GM12891 (cell line): ENCODE measurements at places on chromosomes 3 and 15.

GRCh38 chr3:38366082-38366481, 19.5 kb downstream of the XYLB start:
- DNase-seq: no peak

DNA sequence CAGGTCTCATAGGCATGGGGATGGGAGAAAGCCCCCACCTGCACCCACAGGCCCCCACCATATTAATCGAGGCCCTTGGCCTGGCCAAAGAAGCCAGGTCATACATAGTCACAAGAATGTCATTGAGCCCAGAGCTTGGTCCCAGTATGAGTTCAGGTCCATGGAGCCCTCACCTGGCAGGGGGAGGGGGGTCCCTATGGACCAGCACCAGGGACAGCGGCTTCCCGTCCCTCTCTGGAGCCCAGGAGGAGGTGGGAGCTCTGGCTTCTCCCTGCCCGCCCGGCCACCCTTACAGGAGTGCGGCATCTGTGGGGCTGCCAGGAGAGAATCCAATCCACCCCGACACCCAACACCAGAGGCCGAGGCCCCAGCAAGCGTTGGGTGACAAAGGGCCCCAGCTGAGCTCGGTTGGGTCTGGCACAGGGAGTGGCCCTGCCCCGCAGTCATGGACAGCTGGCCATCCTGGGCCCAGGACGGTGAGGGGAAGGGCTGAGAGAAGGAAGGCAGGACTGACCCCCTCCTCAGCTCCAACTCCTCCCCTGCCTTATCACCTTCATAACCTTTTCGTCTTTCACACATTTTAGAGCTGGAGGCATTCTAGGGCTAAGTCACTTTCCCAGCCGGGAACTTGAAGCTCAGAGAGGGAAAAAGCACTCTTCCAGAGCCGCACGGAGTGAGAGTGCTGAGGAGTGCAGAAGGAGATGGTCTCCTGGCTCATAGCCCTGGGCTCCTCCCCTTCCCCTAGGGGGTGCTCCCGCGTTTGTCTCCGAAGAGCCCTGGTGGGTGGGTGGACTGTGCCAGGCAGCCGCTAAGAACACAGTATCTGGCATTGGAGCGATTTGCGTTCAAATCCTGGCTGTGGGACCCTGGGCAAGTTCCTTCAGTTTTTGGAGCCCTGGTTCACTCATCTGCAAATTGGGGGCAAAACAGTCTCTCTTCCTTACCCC, 54.6 kb downstream of the ATP2B2 start:
- no peak for DNase-seq

GRCh38 chr15:75725006-75725718, 12.5 kb upstream of the CSPG4 start:
- DNase-seq: no peak

- DNase-seq: no peak
Observed at GRCh38 chr15:75356517-75356916, 9.7 kb downstream of the NEIL1 start.

- no peak for DNase-seq
Observed at GRCh38 chr3:159821736-159822135, 166.9 kb upstream of the IL12A start.

GRCh38 chr15:91476861-91477260, 376.6 kb upstream of the SLCO3A1 start:
- no peak for DNase-seq
